Stimulated activated CD4-positive, alpha-beta T cell treated with anti-CD3 and anti-CD28 coated beads, Interleukin-1b, Interleukin-23, amount 100 ng/mL, for 1 hour (primary cell): ENCODE measurements at places on chromosomes 4 and X.
A peak's percentile ranks its signal among the peaks of the same experiment; 100 is the strongest.

- no peak for DNase-seq
Observed at GRCh38 chr4:81724925-81725329, 253.2 kb upstream of the RASGEF1B start.

- no peak for DNase-seq
Observed at GRCh38 chr4:6401797-6402196, 70.6 kb downstream of the PPP2R2C start.

- no peak for DNase-seq
Observed at GRCh38 chr4:26766141-26766540, 94.5 kb upstream of the STIM2 start.

- DNase-seq, result no peak
Observed at GRCh38 chrX:12467321-12467720, 323.9 kb upstream of the PRPS2 start.

DNA sequence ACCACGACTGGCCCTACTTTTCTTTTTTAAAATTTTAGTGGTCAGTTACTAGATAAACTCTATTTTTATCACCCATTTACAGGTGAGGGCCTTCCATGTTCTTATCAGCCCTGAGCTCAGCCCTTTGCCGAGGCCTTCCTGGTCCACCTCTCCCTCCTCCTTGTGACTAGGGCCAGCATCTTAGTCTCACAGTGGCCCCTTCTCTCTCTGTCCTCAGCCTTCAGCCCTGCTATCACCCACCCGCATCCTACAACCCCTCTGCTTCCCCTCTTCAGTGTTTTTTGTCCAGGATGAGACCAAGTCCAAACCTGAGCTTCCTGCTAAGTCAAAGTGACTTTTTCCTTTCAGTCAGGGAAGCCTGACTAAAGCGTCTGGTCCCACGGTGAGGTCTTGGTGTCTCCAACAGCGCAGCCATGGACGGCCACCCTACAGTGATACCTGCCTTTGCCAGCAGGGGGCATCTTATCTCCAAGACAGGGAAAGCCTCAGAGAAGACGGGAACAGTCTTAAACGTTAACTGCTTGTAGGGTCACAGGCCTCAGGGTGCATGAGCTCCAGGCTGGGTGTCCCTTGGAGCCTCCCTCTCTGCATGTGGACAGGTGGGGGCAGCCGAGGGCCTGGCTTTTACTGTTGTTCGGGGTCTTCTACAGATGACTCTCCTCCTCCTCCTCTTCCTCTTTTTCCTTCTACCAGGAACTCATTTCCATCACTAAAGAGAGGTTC lies 11.7 kb upstream of the GAGE10 start:
- DNase-seq, result peak; percentile 38

- no peak for DNase-seq
Observed at GRCh38 chrX:323721-324628, 5.4 kb upstream of the GTPBP6 start.

- DNase-seq, result no peak
Observed at GRCh38 chr4:159344877-159345276, 242.0 kb downstream of the RAPGEF2 start.

- no peak for DNase-seq
Observed at GRCh38 chrX:20454117-20454516, 187.4 kb upstream of the RPS6KA3 start.

GRCh38 chr4:4361883-4362282 lies 25.0 kb upstream of the NSG1 start:
- DNase-seq, result no peak

- no peak for DNase-seq
Observed at GRCh38 chr4:74451214-74451661, 6.3 kb downstream of the AREG start.

DNA sequence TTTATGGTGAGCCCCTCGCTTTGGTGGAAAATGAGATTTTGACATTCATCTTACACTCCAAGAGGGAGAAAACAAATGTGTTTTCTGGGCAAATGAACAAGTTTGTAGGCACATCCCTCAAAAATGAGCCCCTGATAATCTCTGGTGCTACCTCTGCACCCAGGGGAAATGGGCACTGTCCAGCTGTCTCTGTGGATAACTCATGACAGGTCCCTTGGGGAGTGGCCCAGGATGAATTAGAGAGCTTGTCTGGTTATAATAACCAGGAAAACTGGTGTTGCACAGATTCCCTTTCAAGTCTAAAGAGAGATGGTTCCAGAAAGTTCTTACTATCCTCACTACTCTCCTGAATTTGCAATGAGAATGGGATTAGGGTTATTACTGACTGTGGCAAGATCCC lies 7.5 kb downstream of the RASL11B start:
- DNase-seq, result no peak

DNA sequence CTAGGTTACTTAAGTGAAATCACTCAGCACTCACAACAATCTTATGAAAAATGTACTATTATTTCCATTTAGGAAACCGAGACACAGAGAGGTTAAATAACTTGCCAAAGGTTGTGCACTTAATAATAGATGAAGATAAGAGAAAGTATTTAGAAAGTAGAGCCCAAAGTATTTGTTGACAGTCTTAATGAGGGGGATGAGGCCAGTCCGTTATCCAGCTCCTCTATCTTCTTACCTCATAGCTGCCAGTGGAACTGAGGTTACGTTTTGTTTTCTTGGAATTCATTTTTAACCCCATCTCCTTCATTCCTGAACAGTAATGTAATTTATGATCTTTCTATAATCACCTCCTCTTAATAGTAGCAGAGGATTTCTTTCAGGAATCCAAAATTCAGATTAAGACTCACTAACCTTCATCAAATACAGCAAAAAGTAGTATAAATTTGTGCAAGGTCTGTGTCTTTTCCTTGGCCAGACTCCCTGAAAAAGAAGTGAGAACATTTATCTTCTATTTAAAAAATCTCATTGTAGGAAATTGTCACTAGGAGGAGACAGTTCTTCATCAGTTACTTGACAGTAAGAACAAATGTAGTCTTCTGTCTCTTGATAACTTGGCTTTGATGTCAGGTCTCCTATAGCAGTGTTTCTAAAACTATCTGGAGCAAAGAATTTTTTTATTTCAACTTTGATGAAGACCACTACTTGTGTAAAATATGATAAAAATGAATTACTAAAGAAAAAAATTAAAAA lies 35.5 kb downstream of the F8 start:
- DNase-seq, result no peak

- DNase-seq, result no peak
Observed at GRCh38 chrX:68832101-68832416, 3.2 kb downstream of the EFNB1 start.

DNA sequence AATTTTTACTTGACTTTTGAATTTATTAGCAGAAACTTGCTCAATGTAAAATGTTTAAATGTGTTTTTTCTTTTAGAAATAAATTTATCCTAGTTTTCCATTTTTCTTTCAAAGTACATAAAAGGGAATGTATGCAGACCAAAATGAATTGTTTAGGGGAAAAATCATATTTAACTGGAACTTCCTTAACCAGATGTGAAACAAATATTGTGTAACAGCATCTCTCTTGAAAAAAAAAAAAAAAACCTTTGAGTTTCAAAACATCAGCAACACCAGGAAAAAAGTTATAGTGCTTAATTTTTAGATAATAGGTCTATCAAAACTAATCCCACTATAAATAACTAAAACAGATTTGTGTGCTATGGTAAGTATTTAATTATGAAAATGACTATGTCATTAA lies 14.5 kb upstream of the CCNA2 start:
- no peak for DNase-seq

DNA sequence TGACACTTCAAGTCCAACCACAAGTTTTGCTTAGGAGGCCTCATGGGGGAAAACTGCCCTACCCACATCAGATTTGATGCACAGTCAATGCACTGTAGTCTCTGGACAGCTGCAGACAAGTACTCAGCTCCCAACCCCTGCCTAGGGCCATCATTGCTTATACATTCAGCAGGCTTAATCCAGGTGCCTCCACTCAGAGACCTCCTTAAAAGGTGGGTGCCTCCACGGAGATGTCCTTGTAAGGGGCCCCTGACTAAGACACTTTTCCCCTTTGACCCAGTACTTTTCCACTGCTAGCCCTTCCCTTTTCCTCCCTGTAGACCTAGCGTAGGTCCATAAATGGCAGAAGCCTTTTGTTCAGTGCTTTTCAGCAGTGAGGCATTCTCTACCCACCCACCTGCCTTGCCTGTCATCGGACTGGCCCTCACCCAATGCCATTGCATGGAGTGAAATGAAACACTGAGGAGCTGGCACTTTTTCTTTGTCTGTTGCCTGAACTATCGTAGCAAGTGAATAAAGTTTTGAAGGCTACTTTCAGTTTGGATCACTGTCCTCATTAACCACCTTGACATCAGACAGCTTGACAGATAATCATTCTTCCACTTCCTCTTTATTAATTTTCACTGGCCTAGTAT lies 23.8 kb upstream of the PLK4 start:
- DNase-seq, result no peak

GRCh38 chr4:1402516-1403091 lies 3.6 kb downstream of the NKX1-1 start:
- no peak for DNase-seq

DNA sequence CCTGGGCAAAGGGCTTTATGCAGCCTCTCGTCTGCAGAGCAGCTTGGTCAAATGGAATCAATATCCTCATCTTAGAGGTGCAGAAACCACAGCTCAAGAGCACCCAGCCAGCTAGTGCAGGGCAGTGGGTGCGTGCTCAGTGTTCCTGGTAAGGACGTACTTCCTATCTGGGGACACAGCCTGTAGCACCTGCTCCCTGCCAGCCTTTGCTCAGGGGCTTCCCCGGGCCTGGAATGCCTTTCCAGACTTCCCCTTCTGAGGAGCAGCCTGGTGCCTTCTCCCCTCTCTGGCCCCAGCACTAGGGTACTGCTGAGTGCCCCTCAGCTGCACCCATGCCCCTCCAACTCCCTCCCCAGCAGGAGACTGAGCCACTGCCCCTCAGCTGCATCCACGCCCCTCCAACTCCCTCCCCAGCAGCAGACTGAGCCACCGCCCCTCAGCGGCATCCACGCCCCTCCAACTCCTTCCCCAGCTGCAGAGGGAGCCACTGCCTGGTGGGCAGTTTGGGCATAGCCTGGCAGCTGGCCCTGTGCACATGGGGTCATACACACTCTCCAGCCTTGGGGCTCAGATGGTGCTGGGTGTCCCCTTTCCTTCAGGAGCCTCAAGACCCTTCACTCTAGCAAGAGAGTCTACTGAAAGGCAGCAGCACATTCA lies 42.2 kb upstream of the AFAP1 start:
- DNase-seq, result no peak

DNA sequence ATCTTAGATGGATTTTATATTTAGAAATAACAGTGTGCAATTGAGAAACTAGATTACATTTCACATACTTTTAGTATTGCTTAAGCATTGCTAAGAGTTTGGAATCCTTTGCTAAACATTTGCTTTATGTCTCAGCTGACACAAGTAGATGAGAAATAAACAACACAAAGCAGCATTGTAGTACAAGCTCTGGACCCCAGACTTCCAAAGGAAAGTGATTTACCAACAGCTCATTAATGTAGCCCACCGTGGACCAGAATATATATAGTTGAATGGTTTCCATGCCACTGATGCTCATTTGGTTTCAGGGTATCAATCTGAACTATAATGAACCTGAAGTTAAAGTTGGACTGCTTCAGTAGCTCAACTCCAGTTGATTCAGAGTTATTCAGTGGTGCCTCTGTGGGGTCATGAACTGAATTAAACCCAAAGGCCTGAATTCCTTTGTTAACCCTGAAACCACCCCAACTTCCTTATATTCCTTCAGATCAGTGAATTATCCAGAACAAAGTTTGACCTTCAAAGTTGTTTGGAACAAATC lies 132.1 kb upstream of the NEIL3 start:
- no peak for DNase-seq

DNA sequence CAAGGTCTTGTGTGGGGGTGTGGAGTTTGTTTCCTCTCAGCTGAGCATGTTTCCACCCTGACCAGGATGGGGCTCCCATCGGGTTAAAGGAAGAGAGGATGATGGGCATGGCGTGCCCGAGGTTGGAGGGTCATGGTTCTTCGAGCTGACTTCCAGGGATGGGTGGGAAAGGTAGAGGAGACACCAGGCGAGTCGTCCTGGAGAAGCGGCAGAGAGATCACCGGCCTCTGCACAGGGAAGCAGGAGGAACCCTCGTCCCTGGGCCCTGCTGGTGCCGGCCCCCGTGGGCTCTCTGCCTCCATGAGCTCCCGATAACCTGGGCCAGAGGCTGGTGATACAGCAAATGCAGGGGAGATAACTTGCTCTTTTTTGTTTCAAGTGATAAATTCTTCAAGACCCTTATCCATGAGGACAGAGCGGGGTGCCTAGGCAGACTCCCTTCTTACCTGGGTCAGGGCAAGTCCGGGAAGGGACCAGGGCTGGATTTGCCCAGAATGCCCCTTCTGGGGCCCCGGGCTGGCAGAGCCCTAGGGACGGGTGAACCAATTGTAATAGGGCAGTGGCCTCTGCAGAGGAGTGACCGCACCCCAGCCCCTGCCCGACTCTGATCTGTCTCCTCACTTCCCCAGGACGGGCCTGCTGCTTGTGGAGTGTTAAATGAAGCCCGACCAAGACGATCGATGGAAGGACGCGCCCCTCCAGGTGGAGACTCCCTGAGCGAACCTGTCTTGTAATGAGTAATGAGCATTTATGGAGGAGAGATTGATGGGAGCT lies 63.0 kb downstream of the CPZ start:
- no peak for DNase-seq

- no peak for DNase-seq
Observed at GRCh38 chr4:156378033-156378665, 424.5 kb upstream of the CTSO start.

- DNase-seq, result no peak
Observed at GRCh38 chr4:60134099-60134498, 1066.0 kb upstream of the ADGRL3 start.
